Posterior vena cava (tissue), 2 donors: ENCODE measurements at places on chromosomes 1 and 21. TPM values are rescaled to one million over a fixed set of nuclear protein-coding genes. Genes with fewer than 3 reads are reported as not detected.

The B3GALT5 gene
- total RNA-seq = 0.19 TPM

The HSD3B1 gene
- total RNA-seq = not detected

The MRPL37 gene
- total RNA-seq = 41.9 TPM

The CNIH3 gene
- total RNA-seq = 1.6 TPM

The HSD3B2 gene
- 0.52 TPM for total RNA-seq

The HNRNPCL1 gene
- total RNA-seq = not detected

The IFI16 gene
- total RNA-seq = 99.0 TPM

The SPRR2E gene
- not detected for total RNA-seq

The IL12RB2 gene
- total RNA-seq = 2.8 TPM

The PLA2G2F gene
- not detected for total RNA-seq

The LCA5L gene
- total RNA-seq = 1.7 TPM

The PTPN7 gene
- 1.2 TPM for total RNA-seq

The OR2T35 gene
- total RNA-seq = not detected

The RBM11 gene
- total RNA-seq = 0.95 TPM

The CTSE gene
- not detected for total RNA-seq

The RGS8 gene
- not detected for total RNA-seq

The REN gene
- not detected for total RNA-seq

The LELP1 gene
- not detected for total RNA-seq

The PPIH gene
- 13.2 TPM for total RNA-seq

The HORMAD1 gene
- 0.65 TPM for total RNA-seq

The NDUFS2 gene
- 57.9 TPM for total RNA-seq

The MYBPHL gene
- 0.29 TPM for total RNA-seq

The DIO1 gene
- total RNA-seq = not detected

The DCST2 gene
- total RNA-seq = 0.48 TPM

The FCGR1A gene
- total RNA-seq = 5.6 TPM

The TSTD1 gene
- 4.5 TPM for total RNA-seq

The MAP1LC3C gene
- 1.9 TPM for total RNA-seq

The MXRA8 gene
- 104 TPM for total RNA-seq

The TRIM45 gene
- 3.1 TPM for total RNA-seq

The HES5 gene
- 0.32 TPM for total RNA-seq

The MUTYH gene
- total RNA-seq = 15.1 TPM

The CLDN14 gene
- 0.14 TPM for total RNA-seq

The NFYC gene
- 33.5 TPM for total RNA-seq

The S100A7A gene
- total RNA-seq = not detected

The CFAP141 gene
- total RNA-seq = not detected

The TRPM2 gene
- total RNA-seq = 7.7 TPM
